ENCODE measurements at places on chromosomes 11 and 22. TPM values are rescaled to one million over a fixed set of nuclear protein-coding genes. Genes with fewer than 3 reads are reported as not detected.

OR52E5 gene
- total RNA-seq: not detected

CRYAB gene
- total RNA-seq: 6.0 TPM

WT1 gene
- total RNA-seq: 6.9 TPM

KCNJ5 gene
- total RNA-seq: not detected

OR8G1 gene
- total RNA-seq: not detected

PTGDR2 gene
- 0.11 TPM for total RNA-seq

EFEMP2 gene
- total RNA-seq: 37.7 TPM

SLC35E4 gene
- total RNA-seq: 15.5 TPM

MIAT gene
- 1.5 TPM for total RNA-seq

APOA4 gene
- total RNA-seq: not detected
